Osteocyte (in vitro differentiated cells): ENCODE measurements at places on chromosomes 13 and 19.

- DNase-seq = no peak
- peaks cover 4% of the 10 kb centered on the region for H3K36me3 ChIP-seq
- peaks cover 73% of the 10 kb centered on the region for H3K4me1 ChIP-seq
- no peaks in the 10 kb centered on the region for H3K27me3 ChIP-seq
- peak overlapping the region; percentile 99 for H3K27ac ChIP-seq
Measured at GRCh38 chr19:29663861-29664752, 1.2 kb upstream of the PLEKHF1 start.

DNA sequence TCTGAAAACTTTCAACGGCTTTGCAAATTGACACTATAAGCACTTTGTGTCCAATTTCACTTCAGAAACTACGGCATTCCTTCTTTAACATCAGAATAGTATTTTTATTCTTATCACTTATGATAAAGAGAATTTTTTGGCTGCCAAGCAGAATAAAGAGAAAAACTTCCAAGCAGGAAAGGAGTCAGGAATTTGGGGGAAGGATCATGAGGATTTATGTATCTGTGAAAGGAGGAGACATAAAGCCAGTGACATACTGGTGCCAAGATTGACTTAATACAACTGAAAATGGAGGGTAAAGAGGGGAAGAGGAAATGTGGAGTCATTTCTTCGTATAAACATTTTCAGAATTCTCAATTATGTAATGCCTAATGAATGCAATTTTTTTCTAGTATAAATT is 94.7 kb downstream of the RBM26 start:
- H3K27me3 ChIP-seq = peaks cover 2% of the 10 kb centered on the region
- no peak for DNase-seq
- H3K4me1 ChIP-seq = no peaks in the 10 kb centered on the region
- H3K36me3 ChIP-seq = peaks cover 26% of the 10 kb centered on the region
- H3K27ac ChIP-seq = no peak overlapping the region

GRCh38 chr13:29713839-29714238 is 118.4 kb upstream of the SLC7A1 start:
- no peak overlapping the region for H3K4me3 ChIP-seq
- no peaks in the 10 kb centered on the region for H3K36me3 ChIP-seq
- no peak overlapping the region for H3K27ac ChIP-seq
- no peak for DNase-seq
- H3K27me3 ChIP-seq = peaks cover 10% of the 10 kb centered on the region

- no peak overlapping the region for H3K4me3 ChIP-seq
- DNase-seq = no peak
- H3K27ac ChIP-seq = no peak overlapping the region
- H3K36me3 ChIP-seq = peaks cover 5% of the 10 kb centered on the region
Measured at GRCh38 chr19:18718015-18718526, 34.6 kb downstream of the CRTC1 start.

DNA sequence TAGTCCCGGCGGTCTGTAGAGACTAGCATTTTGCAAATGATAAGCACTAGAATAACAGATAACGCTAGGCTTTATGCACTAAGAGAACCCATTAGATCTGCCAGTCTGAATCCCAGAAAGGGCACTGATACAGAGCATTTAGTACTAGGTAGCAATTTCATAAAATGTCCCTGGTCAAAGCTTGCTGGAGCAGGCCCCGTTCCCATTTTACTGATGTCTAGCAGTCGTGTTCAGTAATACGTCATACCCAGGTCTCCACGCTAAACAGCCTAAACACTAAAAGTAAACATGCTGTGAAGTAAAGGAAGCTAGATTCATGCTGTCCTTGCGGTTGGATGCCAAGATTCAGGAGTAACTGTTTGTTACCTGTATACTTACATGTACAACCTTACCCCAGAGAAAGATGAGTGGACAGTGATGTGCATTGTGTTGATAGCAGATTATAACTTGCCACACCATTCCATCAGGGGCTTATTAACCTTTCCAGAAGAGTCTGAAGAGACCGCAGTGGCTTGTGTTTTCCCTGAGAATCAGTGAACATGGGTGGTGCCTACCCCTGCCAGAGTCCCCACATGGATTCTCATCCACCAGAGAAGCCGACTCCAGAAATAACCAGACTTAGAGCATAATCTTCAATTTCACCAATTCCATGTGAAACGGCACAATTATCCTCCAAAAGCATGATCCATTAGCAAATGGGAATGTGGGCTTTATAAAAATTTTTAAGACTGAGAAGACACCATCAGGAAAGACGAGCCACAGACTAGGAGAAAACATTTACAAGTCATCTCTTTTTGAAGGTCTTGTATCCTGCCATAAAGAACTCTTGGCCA is 3.4 kb upstream of the RPS11 start:
- H3K27ac ChIP-seq = peak overlapping the region; percentile 65
- DNase-seq = no peak
- peaks cover 30% of the 10 kb centered on the region for H3K4me1 ChIP-seq
- no peaks in the 10 kb centered on the region for H3K27me3 ChIP-seq
- H3K36me3 ChIP-seq = peaks cover 53% of the 10 kb centered on the region
- H3K4me3 ChIP-seq = no peak overlapping the region

- H3K4me1 ChIP-seq = no peaks in the 10 kb centered on the region
- no peak for DNase-seq
- H3K4me3 ChIP-seq = no peak overlapping the region
Measured at GRCh38 chr19:32936065-32936464, 35.7 kb downstream of the CEP89 start.

DNA sequence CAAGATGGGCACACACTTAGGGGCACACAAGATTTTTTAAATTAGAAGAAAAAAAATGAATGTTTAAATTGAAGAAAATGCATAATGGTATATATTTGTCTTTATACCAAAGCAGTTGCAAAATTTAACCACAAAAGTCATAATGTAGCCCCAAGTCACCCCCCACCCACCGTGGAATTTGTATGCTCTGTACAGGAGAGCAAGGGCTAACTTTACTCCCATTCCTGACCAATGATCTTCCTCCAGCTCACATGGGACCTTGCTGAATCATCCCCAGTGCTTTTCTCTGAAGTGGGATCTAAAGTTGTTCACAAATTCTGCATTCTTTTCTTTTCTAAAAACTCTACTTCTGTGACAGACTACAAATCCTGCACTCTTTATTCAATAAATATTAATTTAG is 597.0 kb downstream of the UQCRFS1 start:
- H3K4me3 ChIP-seq = no peak overlapping the region
- H3K27ac ChIP-seq = no peak overlapping the region
- no peak for DNase-seq
- H3K36me3 ChIP-seq = no peaks in the 10 kb centered on the region
